ENCODE measurements at places on chromosomes 1 and 21.

DNA sequence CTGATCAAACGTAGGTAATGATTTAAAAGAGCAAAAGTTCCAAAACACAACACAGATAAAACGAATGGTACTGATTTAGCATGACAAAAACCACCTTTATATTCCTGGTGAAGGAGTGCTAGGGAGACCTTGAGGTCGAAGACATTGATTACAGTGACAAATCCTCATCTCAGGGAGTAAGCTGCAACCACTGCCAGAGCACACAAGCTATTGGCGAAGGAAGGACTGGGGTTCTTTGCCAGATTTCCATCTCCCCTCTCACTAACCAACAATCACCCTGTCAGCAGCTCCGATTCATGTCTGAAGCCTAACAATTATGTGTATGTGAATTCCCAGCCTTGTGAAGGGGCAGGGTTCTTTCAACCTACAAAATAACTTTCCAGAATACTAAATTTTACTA, 40.2 kb upstream of the DMRTB1 start:
- no peak for DNase-seq

DNA sequence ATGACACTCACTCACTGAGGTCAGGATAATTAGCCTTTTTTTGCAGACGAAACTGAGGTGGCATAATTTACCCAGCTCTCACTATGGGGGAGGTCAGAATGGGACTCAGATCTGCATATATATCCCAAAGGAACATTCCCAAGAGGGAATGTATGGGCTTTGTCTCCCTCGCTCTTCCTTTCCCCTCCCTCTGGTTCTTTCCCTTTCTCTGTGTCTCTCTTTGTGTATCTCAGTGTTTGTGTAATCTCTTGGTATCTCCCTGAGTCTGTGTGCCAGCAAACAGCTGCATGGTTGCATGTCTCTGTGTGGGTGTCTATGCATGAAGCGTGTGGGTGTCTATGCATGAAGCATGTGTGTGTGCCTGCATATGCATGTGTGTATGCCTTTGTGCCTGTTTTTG, 4.7 kb downstream of the TMEM39B start:
- no peak for DNase-seq

- DNase-seq: no peak
Measured at GRCh38 chr1:12809933-12810332, 18.7 kb downstream of the PRAMEF1 start.

- peak; percentile 45 for DNase-seq
Measured at GRCh38 chr1:217135987-217136894, 413.0 kb upstream of the ESRRG start.

GRCh38 chr1:101667761-101668160, 329.0 kb downstream of the OLFM3 start:
- DNase-seq: no peak

DNA sequence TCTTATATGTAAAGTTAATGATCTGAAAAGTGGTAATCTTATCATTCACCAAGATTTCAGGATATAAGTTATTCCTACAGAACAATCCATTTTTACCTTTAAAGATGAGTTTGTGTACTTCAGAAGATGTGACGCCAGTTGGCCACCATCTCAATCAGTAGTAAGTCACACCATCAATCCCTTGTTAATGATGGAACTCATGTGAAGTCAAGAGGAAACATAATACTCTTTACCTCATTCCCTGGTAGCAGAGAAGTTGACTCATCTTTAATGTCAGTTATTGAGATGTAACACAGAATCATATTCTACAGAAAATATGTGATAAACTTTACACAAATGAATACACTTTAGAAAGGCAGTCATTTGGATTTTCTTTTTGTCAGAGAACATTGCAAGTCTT, 38.2 kb downstream of the MRPL39 start:
- DNase-seq: no peak

DNA sequence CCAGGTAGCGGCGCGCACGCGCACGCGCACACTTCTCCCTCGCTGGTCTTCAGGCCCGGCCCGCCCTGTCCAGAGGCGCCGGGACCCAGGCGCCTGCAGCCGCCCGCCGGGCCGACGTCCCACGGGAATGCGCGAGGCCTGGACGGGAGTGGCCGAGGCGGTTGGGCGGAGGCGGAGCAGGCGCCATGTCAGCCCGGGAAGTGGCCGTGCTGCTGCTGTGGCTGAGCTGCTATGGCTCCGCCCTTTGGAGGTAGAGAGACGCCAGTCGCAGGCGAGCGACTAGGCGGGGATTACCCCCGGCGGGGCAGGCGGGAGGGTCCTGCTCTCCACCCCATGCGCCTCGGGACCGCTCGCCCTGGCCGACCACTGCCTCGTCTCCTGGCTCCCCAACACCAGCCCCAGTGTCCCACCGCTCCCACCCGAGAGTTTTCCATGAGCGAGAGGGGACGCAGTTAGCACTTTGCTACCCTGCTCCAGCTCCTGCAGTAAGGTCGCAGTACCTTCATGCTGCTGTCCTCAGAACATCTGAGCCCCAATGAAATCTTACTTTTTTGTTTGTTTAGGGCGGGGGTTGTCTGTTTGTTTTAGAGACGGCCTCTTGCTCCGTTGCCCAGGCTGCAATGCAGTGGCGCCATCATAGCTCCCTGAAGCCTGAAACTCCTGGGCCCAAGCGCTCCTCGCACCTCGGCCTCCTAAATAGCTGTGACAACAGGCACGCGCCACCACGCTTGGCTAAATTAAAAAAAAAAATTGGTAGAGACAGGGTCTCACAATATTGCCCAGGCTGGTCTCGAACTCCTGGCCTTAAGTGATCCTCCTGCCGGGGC, at the start of gene CATSPERE:
CATSPERE (plus strand) TSS at position 29 of the 827 bp plus-strand sequence; CDS start at position 186, 157 bp downstream.
- DNase-seq: peak; percentile 80

DNA sequence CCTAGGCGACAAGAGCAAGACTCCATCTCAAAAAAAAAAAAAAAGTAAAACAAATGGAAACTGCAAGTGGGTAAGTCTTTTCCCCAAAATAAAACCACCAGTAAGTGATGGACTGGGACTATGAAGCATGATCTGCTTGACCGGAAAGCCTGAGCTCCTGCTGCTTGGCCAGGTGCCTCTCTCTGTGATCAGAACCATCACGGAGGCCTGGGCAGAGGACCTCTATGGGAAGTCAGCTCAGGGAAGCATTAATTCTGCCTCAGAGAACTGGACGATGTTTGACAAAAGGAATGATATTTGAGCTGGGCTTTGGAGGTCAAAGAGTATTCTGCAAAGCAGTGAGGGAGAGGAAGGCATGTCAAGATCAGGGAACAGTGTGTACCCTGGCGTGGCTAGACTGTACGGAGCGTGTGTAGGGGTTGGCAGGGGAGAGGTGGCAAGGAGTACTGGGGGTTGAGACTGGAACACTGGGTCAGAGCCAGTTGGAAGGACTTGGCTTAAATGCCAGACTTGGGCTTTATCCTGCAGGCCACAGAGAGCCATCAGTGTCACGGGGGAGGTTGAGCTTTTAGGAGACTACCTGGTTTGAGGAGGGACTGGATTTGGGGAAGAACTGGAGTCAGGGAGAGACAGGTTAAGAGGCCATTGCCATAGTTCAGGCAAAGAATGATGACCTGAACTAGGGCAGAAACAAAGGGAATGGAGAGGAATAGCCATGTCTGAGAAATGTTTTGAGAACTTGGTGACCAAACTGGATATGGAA, 16.4 kb downstream of the ATP1A2 start:
- no peak for DNase-seq

- DNase-seq: no peak
Measured at GRCh38 chr1:186463926-186464325, 3.0 kb upstream of the PDC start.

GRCh38 chr1:39272027-39272797, 67.7 kb downstream of the MACF1 start:
- DNase-seq: no peak

DNA sequence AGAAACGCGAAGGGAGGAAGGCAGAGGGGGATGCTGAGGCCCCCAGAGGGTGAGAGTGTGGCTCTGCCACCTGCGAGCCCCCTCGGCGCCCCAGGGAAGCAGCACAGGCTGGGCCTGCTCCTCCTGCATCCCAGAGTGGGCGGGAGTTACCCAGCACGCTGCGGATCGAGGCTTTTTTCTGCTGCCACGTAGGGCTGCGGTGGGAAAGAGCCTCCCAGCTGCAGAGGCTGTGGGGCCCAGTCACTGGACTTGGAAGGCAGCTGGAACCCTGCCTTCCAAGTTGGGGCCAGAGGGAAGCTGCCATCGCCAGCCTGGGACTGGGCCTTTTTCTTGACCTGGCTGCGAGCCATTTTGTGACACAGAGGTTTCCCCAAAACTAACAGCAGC, 2.3 kb upstream of the GRIK3 start:
- DNase-seq: peak; percentile 44

GRCh38 chr1:5724847-5725246, 267.4 kb downstream of the NPHP4 start:
- DNase-seq: no peak

GRCh38 chr1:91070298-91070697, 48.5 kb upstream of the ZNF644 start:
- DNase-seq: no peak

DNA sequence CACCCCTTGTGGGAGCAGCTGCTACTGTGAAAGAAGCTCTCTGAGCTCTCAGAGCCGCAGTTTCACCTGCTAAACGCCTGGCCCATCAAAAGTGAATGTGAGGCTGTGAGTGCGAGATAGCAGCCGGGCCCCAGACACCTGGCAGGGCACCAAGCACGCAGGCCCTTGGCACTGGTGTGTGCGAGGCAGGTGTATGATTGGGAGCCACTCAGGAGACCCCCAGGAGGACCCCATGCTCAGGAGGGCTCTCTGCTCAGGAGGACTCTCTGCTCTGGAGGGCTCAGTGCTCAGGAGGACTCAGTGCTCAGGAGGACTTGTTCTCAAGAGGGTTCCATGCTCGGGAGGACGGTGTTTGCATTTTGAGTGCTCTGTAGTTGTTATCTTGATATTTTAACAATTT, 14.3 kb upstream of the ADARB1 start:
- no peak for DNase-seq

DNA sequence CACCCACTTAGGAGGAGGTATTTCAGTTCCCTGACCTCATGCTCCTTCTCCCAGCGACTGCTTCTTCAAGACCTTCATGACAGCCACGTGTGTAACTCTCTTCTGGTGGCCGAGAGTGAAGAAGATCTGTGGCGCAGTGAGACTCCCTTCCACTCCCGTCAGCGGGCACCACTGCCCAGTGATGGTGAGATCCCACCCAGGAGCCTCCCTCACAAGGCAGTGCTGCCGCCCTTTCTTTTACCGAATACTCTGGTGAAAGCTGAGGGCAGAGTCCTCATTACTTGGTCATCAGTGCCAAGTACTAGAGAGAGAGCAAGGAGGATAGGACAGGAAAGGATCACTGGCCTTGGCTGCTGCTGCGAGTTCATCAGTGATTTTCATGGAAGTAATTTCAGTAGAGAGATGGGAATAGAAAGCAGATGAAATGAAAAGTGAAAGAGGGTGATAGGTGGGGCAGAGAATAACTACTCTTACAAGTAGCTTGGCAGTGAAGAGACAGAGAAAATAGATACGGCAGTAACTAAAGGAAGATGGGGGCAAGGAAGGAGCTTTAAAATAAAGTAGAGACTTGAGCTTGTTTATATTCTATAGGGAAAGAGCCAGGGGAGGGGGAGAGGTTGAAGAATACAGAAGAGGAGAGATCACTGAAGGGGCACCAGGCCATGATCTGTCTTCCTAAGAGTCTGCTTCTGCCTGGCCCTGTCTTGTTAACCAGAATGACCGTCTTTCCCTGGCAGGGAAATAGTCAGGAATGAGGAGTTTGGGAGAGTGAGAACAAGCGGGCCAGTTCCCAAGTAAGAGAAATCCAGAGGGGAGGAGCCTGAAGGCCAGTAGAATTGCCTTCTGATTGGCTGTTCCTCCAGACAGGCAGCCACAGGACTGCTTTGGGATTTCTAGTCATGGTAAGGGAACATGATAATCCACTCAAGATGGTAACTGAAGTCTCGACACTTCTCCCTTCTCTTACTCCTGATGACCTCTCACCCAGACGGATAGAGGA, 18.3 kb downstream of the HYI start:
- peak; percentile 46 for DNase-seq

DNA sequence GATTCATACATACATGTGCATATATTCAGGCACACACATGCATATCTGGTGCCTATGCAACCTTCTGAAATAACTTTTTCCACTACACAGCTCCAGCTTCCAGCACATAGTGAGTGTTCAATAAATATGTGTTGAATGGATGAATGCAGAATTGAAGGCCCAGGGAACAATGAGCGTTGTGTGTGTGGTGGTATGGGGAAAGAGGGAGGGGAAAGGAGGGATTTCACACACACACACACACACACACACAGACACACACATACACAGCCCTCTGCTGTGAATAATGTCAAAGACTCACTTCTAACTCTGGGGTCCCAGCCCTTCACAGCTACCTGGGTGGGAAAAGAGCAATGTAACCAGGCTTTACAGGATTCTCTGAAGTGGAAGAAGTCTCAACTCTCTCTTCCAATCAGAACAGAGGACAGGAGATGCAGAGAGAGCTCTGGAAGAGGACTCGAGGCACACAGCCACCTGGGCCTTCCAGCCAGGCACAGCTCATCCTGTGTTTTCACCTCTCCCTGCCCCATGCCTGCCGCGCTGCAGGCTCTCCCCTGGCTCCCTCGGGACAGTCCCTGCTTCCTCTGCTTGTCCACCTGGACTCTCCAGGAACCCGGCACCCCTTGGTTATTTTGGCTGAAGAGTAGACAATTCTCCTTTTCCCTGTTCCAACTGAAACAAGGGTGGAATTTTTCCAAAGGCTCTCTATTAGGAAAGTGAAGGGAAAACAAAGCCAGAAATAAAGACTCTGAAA, 5.4 kb upstream of the IGSF8 start:
- no peak for DNase-seq

GRCh38 chr1:237482777-237483176, 407.9 kb downstream of the ZP4 start:
- DNase-seq: no peak

- no peak for DNase-seq
Measured at GRCh38 chr1:237507005-237507404, 383.7 kb downstream of the ZP4 start.

DNA sequence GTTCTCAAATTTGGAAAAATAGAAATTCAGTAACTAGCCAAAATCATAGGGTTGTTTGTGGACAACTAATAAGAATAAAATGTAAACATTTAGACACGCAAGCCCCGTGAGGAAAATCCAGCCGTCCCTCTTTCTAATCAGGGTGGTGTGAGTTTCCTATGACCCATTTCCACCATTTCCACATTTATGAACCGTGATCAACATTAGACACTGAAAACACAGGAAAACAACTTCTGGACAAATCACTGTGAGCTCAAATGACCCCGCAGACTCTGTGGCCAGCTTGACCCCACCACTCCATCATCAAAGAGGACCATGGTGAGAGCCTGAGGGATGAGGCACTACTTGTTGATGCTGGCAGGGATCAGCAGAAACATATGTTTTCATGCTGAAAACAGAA, 101.0 kb downstream of the SIM2 start:
- DNase-seq: no peak

- DNase-seq: no peak
Measured at GRCh38 chr1:241635556-241636152, 4.5 kb downstream of the CHML start.

GRCh38 chr1:55639526-55639925, 424.4 kb upstream of the USP24 start:
- no peak for DNase-seq

Measured in neural progenitor cell (in vitro differentiated cells).